ENCODE measurements at places on chromosomes 6 and 20.
A peak's percentile ranks its signal among the peaks of the same experiment; 100 is the strongest.

DNA sequence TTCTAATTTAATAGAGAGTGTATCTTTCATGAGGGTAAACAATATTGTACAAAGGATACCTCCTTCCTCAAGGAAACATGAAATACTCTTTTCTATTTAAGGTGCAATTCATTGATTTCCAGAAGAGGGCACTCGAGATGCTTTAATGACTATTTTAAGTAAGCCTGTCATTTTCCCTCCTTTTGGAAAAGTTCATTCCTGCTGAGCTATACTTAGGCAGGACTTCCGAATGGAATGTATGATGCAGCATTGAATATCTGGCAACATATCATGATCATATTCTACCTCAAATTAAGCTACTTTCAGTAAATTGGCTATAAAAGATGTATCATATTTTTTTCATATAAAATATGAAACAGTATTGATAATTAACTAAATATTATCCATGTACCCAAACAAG lies 5.0 kb downstream of the DST start:
- DNase-seq: peak; percentile 68

- DNase-seq: no peak
These were observed 32.8 kb downstream of the VIP start for GRCh38 chr6:152783217-152783878.

- DNase-seq: no peak
These were observed 173.6 kb upstream of the MCHR2 start for GRCh38 chr6:100167585-100167984.

- DNase-seq: no peak
These were observed 29.4 kb downstream of the TFAP2B start for GRCh38 chr6:50847890-50848594.

- no peak for DNase-seq
These were observed 16.8 kb downstream of the CEP250 start for GRCh38 chr20:35472209-35472608.

- no peak for DNase-seq
These were observed 174.1 kb downstream of the CARMIL1 start for GRCh38 chr6:25453288-25453687.

DNA sequence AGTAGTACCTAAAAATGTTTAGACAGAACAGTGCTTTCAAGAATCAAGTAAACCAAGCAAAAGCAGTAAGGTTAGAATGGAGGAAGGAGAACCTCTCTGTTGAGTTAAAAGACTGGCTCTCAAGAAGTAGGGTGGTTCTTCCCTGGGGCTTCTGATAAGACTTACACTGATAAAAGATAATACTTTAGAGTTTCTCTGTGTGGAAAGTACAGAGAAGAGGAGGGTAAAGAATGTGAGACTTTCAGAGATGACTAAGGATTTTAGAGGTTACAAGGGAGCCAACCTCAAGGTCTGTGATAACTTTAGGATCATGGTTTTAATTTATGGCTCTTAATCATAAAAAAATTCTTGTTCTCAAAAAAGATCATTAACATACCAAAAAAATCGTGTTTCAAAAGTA lies 30.9 kb upstream of the ALDH8A1 start:
- no peak for DNase-seq

- no peak for DNase-seq
These were observed 1225.9 kb upstream of the MAP3K7 start for GRCh38 chr6:91812596-91813274.

DNA sequence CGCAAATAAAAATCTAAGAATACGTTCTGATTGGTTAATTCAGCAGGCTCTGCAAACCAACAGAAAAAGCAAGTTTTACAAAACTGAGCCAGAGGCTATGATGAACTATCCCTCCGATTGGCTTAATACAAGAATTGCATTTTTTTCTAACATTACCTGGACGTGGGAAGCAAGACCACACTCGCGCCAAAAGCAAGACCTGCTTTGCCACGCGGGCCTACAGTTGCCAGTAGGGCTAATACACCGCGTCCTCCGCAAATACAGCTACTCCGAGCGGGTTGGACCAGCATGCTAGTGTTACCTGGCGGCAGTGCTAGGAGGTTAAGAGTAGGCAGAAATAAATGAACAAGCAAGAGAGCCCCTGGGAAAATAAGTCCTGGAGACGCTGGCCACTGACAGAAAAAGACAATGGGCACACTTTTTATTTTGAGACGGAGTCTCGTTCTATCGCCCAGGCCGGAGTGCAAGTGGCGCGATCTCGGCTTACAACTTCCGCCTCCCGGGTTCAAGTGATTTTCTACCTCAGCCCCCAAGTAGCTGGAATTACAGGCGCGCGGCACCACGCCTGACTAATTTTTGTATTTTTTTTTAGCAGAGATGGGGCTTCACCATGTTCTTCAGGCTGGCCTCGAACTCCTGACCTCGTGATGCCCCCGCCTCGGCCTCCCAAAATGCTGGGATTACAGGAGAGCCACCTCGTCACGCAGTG lies 131.9 kb upstream of the BTN3A2 start:
- DNase-seq: no peak

DNA sequence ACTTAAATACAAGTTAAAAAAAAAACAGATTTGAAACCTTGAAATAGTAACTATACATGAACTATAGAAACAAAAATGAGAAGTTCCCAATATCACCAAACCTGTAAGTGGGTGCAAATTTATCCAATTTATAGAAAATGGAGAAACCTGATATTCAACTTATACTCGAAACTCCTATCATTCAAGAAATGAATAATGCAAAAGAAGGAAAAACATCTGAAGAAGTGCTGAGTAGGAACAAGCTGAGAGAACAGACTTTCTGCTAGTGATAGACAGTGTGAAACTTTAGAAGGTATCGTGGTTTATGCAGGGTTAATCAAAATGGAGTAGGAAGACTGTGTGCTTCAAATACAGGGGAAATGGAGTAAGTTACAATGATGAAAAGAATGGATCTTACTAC lies 4.5 kb downstream of the GPR63 start:
- no peak for DNase-seq

DNA sequence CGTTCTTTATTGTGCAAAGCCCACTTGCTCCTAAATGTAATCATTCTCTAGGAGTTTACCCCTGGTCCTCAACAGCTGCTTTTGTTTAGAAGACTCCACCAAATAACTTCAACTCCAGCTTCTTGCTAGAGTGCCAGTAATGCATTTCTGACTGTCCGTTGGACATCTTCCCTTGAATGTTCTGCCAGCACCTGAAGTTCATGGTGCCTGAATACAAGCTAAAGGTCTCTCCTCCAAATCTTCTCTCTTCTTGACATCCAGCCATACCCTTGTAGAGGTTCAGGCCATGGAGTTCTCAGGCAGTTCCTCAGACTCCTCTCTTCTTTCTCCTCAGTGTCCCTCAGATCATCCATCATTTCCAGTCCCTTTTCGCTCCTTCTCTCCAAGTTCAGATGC lies 21.7 kb downstream of the PHACTR2 start:
- DNase-seq: no peak

DNA sequence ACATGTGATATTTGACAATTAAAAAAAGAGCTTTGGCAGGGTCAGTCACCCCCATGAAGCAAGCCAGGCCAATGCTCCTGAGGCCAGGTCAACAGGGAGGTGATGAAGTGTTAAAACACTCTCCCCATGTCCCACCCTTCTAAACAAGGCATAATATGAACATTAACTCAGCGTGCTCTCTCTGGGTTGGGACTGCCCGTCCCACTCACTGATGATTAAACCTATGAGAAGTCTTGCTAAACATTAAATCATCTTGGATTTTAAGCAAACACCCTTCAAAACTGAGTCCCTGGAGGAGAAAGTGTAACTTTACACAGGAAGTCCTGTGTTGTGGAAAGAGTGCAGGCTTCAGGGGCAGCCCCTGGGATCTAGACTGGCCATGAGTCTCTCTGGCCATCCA lies 558.5 kb downstream of the CD83 start:
- no peak for DNase-seq

DNA sequence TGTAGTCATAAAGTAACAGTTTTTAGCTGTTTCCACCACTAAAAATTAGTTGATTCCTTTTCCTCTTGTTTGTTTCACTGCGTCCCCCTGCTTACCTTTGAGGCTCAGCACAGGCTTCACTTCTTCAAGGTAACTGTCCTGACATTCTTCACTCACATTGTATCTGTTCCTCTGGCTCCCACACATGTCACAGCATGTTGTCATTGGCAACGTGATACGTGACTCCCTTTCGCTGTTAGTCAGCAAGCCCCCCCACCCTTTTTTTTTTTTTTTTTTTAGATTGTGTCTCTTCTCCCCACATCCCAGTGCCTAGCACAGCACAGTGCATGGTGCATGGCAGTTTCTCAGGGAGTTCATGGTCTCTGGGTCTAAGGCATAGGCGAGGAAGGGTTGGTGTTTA lies 13.3 kb downstream of the VAPB start:
- no peak for DNase-seq

DNA sequence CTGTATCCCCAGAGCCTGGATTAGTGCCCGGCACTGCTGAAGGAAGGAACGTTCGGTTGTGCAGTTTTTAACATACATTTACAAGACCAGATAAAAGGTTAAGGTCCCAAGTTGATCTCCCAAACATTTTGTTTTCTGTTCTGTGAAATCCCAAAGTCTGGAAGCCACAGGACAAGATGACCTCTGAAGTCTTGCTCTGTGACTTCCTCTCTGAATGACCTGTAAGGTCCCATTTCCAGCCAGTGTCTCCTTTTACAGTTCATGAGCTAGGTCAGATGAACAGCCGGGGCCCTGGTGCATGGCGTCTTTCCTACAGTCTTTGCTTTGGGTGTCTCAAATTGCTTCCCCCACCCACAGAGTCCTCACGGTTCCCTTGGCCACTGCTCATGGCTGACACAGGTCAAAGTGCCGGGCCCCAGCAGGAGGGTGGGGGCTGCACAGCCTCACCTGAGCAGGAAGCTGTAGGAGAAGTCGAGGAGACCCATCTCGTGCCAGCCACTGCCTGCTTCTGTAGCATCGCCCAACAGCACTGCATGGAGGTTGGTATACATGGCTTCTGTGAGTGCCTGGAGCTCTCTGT lies 24.0 kb downstream of the PTGIS start:
- DNase-seq: no peak

DNA sequence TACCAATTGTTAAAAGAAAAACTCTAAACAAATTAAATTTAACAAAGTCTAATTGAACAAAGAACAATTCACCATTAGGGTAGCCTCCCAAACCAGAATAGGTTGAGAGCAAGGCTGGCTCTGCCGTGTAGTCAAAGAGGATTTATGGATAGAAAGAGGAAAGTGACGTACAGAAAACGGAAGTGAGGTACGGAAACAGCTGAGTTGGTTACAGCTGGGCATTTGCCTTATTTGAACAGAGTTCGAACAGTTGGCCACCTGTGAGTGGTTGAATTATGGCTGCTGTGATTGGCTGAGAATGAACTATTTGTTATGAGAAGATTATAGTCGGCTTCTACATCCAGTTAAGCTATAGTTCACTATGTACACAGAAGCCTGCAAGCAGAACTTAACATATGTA lies 18.5 kb upstream of the ISM1 start:
- DNase-seq: no peak

GRCh38 chr6:87757792-87758191 lies 55.8 kb upstream of the AKIRIN2 start:
- no peak for DNase-seq

- DNase-seq: no peak
These were observed 76.1 kb downstream of the SLC22A3 start for GRCh38 chr6:160424256-160424655.

- no peak for DNase-seq
These were observed 80.3 kb downstream of the GJA1 start for GRCh38 chr6:121515630-121516265.

- no peak for DNase-seq
These were observed 5.6 kb upstream of the STX16 start for GRCh38 chr20:58645412-58645968.

DNA sequence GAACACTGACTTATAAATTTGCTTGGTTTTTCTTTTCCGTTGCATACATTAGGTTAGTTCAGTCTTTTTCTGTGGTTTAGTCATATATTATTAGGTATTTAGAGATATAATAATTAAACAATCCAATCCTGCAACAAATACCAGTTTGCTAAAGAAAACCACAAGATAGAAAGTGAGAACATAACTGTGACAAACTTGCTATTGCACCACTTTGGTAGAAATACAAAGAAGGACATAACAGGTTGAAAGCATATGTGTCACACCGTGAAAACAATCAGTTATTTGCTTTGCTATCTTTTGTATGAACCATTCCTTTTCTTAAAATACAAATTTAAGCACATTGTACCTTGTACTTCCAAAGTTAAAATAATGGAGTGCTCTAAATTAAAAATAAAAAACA lies 42.0 kb upstream of the KCNQ5 start:
- no peak for DNase-seq

DNA sequence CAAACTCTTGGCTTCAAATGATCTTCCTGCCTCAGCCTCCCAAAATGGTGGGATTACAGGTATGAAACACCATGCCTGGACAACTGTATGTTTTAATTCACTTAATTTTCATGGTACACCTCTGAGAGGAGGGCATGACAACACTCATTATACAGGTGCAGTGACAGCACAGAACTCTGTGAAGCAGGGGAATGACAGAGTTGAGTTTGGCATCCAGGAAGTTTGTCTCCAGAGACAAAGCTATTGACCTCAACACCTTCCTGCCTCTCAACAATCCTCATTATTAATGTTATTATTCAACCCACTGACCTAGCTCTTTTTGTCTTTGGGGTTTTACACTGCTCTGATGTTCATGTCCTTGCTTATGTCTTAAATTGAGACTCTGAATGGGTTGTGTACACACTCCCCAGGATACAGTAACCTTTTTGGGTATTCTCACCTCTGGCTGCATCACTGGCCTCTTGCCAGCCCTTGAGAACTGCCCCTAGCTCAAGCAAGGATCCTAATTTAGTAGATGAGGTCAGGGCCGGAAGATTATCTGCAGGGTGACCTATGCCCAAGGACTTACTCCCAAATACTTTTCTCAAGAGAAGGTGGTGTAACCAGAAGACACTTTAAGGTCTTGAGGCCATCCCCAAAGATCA lies 13.0 kb upstream of the IER3 start:
- no peak for DNase-seq

DNA sequence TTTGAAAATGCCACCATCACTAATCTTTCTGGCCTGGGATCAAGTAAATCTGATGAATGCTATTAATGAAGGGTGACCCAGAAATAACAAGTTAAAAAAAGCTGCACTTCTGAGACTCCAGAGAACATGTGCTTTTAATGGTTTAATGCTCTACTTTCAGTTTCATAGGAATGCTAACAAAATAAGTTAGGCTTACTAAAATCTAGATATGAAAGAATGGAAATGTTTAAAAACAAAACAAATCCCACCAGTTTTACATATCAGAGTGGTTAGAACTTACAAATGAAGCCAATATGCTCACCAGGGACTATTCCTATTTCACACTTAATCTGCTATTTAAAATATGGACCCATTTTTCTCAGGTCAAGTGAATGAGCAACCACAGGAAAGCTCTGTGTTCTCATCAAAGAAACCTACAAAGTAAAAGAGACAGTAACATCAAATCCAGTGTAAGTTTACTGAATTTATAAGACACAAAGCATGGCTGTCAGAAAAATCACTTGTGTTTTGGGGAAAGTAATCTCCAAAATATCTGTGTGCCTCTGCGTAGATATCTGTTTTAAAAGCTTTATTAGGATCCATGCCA lies 40.3 kb downstream of the FYN start:
- DNase-seq: no peak

- DNase-seq: no peak
These were observed 30.8 kb upstream of the FKBP1A start for GRCh38 chr20:1423625-1424106.

GRCh38 chr6:44609051-44609612 lies 221.6 kb downstream of the CDC5L start:
- no peak for DNase-seq
